ENCODE measurements at places on chromosomes 5 and 9.

DNA sequence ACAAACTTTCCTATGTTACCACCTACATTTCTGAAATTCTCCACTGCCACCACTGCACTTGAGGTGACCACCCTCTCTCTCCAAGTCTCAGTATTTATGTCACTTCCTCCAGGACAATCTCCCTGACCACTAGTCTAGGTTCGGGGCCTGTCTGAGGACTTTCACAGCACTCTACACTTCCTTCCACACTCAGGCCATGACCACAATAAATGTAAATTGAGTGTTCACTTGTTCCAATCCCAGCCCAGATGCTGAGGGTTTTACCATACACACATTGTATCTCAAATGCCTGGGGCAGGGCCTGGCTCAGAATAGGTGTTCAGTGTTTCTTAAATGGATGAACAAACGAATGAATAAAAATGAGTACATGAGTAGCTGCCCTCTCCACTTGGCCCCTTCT lies 26.9 kb upstream of the CCNG1 start:
- DNase-seq: no peak

DNA sequence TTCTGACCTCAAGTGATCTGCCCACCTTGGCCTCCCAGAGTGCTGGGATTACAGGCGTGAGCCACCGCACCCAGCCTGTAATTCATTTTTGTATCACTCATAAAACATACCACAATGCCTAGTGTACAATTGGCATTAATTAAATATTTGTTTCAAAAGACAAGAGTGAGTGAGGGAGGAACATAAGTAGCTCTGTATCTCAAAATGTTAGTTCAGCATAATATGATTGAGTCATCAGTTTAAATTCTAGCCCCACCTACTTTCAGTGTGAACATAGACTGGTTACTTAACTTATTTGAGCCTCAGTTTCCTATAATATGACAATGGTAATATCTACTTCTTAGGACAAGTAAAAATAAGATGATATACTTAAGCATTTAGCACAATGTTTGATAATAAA lies 26.9 kb downstream of the INVS start:
- DNase-seq: no peak

GRCh38 chr9:78443946-78444345 lies 147.0 kb downstream of the PSAT1 start:
- no peak for DNase-seq

DNA sequence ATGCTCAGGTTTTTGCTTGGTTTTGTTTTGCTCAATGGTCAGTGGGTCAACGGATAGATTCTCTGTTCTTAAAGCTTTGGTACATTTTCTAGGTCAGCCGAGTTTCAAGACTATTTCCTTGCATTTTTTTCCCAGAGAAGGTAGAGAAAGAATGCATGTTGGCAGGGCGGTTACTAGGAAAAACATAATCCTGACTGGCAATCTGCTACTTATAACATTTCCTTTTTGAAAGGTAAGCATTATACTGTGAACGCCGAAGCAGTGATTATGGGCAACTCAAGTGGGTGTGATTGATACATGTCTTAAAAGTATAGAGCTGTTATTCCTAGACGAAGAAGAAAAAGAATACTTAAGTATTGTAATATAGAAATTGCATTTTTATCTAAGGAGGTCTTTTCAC lies 273.2 kb downstream of the MAST4 start:
- DNase-seq: no peak

DNA sequence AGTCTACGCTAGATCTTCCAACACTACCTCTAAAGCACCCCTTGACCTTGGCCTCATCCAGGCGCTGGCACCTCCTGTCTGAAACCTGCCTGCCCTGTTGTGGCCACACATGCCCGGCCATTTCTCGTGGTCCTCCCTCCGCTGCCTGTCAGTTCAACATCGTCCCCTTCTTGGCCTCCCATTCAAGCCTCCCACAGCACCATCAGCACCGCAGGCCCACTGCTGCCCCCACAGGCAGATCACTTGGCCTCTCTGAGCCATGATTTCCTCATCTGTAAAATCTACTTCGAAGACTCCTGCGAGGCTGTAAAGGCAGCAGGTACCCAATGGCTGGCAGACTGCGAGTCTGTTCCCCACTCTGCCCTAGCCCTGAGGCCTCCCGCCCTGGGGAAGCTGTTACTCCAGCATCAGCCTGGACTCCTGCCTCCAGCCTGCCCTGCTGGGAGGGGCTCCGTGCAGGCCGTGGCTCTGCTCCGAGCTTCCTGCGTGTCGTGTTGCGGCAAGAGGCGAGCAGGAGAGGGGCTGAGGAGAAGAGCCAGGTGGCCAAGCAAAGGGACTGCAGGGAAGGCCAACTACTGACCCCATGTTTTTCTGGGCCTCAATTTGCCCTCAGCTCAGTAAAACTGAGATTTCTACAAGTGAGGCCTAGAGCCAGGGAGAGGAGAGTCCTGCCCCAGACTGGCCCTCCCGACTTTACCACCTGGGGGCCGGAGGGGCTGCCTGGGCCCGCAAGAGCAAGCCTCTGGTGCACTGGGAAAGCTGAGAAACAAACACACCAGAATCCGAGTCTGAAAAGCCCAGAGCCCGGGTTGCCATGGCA lies 70.5 kb upstream of the LRRTM2 start:
- DNase-seq: no peak

DNA sequence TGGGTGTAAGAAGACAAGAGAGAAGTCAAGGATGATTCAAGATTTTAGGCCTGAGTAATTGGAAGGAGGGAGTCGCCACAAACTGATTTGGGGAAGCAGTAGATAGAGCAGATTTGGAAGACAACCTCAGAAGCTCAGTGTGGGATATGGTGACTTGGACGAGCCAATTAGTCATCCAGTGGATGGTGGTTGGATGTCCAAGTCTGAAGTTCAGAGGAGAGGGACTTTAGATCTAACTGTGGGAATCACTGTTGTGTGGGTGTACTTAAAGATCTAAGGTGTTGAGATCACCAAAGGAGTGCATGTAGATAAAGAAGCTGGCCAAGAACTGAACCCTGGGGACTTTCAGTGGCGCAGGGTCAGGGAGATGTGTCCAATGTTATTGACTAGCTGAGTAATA lies 2.2 kb downstream of the IDNK start:
- DNase-seq: no peak

GRCh38 chr5:146311278-146311677 lies 27.4 kb upstream of the POU4F3 start:
- DNase-seq: no peak

DNA sequence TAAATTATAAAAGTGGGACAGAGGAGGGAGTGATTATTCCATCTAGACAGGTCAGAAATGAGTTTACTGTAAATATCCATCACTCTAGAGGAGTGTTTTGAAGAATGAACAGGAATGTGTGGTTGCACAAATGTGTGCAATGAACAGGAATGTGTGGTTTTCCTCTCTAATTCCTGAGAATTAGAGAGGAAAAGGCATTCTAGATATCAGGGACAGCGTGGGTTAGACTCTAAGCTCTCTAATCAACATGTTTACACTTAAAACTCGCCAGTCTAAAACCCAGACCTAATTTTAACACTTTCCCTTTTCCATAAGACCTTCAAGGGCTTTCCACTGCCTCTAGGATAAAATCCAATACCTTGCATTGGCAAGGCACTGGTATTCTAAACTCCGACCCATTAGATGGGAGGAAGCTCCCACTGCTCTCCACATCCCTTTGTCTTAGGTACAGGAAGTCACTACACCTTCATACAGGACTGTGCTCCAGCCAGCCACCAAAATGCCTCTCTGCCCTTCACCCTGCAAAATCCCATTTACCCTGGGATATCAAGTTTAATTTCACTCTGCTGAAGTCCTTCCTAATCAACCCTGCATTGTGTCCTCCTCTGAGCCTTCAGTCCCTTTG lies 67.9 kb downstream of the NFIB start:
- no peak for DNase-seq

- no peak for DNase-seq
Measured at GRCh38 chr5:43049236-43049635, 9.1 kb upstream of the ANXA2R start.

- DNase-seq: no peak
Measured at GRCh38 chr9:18233776-18234445, 240.0 kb upstream of the ADAMTSL1 start.

GRCh38 chr5:141503681-141504080 lies 14.8 kb downstream of the PCDHGC5 start:
- DNase-seq: no peak

DNA sequence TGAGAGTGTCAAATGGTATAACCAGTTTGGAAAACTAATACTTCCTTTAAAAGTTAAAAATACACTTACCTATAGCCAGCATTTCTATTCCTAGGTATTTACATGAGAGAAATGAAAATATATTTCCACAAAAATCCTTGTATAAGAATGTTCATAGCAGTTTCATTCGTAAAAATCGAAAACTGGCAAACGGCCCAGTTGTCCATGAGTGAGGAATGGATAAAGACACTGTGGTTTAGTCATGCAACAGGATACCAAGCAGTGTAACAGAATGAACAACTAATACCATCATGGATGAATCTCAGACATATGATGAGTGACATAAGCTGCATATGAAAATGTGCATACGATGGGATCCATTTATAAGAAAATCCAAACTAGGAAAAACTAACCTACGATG lies 136.7 kb downstream of the MACROH2A1 start:
- no peak for DNase-seq

DNA sequence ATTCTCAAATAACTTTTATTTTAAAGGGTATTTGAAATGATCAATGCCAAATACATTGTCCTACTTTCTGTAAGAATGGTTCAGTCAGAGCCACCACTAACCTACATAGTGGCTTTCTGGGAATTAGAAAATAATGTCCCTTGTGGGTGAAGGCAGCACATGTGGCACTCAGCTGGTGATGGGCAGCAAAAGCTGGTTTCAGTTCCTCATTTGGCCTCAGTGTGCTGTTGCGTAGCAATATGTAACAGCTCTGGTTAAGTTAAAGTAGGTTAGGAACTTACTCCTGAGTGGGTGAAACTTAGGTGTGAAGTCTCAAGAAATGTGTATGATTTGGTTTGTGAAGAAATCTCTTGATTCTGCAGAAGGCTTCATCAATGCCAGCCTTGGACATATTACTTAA lies 99.6 kb upstream of the SPEF2 start:
- DNase-seq: no peak

GRCh38 chr5:133232011-133232410 lies 180.2 kb downstream of the HSPA4 start:
- DNase-seq: no peak

DNA sequence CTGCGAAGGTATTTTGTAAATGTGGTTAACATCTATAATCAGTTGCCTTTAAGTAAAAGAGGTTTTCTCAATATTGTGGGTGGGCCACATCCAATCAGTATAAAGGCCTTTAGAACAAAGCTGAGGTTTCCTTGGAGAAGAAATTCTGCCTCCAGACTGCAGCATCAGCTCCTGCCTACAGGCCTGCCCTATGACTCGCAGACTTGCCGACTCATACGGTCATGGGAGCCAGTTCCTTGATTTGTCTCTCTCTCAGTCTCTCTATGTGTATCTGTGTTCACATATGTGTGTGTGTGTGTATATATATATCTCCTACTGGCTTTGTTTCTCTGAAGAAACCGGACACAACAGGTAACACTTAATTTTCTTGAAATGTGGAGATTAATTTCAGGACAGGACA lies 45.3 kb downstream of the SLC36A1 start:
- DNase-seq: no peak

DNA sequence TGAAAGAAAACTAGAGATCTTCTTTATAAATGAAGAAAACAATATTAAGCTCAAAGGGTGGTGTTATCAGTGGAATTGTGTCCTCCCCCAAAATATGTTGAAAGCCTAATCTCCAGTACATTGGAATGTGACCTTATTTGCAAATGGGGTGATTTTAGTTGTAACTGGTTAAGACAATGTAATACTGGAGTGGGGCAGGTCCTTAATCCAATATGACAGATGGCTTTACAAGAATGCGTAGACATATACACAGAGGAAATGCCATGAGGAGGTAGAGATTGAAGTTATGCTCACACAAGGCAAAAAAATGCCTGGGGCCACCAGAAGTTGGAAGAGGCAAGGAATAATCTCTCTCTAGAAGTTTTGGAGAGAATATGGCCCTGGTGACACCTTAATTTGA lies 13.7 kb upstream of the TRIM32 start:
- no peak for DNase-seq

DNA sequence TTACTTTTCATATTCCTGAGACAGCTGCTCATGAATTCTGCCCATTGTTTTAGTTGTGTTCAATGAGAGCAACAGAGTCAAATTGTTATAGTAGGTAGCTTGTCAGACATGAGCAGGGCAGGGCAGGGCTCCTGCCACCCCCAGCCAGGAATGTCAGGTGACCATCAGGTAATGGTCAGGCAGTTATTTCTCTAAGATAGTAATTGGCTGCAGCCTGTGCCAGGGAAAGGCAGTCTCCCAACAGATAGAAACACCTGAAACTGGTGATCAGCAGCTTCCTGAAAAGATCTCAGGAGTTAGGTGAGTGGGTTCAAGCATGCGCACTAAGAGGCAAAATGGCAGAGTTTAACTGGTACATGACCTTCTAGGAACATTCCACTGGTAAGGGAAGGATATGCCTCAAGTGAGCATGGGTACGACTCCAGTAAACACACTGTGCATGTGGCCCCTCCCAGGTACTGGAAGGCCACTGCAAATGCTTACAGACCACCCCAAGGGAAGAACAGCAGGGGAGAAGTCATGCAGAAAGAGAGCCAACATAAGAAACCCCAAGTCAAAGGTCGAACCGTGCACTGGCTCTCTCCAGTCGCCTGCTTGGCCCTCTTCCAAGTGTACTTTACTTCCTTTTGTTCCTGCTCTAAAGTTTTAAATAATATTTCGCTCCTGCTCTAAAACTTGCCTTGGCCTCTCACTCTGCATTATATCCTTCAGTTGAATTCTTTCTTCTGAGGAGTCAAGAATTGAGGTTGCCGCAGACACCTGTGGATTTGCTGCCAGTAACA lies 25.1 kb downstream of the CARTPT start:
- DNase-seq: no peak

- no peak for DNase-seq
Measured at GRCh38 chr5:2259494-2260107, 376.9 kb upstream of the IRX4 start.

GRCh38 chr5:45440466-45440865 lies 255.7 kb downstream of the HCN1 start:
- DNase-seq: no peak

DNA sequence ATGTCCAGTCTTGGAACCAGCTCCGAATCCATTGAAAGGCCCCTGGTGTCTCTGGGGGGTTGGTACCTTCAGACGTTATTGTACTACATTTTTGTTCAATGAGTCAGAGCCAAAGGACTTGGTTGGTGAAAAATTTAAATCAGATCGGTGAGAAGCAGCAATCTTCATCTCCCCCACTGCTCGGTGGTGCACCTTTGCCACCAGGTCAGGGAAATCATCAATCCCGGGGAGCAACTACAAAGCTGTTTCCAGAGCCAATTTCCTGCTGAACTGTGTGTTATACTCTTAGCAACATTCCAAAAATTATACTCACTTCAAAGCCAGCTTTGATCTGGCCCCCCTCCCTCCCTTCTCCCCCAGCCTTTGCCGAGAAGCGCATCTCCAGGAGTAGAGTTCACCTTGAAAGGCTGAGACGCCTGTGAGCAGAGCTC lies 375.2 kb upstream of the WWC1 start:
- DNase-seq: no peak

- DNase-seq: no peak
Measured at GRCh38 chr9:37474438-37474837, 9.2 kb upstream of the ZBTB5 start.

- no peak for DNase-seq
Measured at GRCh38 chr9:112494153-112494552, 7.5 kb downstream of the KIAA1958 start.
